Neuronal stem cell (in vitro differentiated cells): ENCODE measurements at places on chromosomes 6 and 20.
A peak's percentile ranks its signal among the peaks of the same experiment; 100 is the strongest.

DNA sequence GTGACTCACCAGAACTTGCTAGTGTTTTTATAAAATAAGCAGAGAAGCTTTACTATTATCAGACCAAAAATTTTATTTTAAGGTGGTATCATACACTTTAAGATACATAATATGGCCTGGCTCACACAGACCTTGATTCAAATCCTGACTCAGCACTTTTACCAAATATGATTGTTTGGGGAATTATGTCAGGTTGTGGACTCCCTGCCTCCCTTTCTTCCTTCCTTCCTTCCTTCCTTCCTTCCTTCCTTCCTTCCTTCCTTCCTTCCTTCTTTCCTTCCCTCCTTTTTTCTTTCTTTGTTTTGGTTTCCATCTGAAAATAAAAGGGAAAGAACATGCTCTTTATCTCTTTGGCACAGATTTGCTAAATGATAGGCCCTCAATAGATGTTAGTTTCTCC lies 186.0 kb upstream of the MMS22L start:
- no peak for DNase-seq

- DNase-seq, result no peak
Measured at GRCh38 chr6:150029276-150029675, 3.9 kb upstream of the RAET1L start.

DNA sequence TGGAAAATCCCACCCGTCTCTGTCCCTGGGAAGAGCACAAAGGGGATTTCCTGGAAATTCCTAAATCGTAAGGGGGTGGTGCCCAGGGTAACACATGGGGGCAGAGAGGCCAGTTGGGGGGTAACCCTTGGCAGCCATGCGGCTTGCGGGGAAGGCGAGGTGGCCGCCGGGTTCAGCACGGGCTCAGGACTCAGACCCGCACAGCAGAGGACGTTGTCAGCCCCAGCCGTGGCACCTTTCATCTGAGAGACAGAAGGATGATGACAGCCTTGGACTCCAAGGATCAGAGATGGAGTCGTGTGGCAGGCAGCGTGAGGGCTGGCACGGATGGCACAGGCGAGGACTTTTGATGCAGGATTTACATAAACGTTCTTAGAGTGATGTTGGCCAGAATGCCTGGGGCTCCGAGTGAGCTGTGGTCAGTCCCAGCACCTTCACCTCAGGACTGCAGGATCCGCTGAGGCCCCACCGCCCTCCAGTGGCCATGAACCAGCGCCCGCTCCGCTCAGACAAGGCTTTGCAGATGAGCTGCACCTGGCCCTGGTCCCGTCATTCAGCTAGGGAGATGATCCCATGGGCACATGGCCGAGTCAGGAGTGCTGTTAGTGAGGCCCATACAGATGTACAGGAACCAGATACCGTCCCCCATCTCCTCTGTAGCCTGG lies 190.3 kb downstream of the TAF4 start:
- DNase-seq, result no peak

GRCh38 chr20:32674362-32674789 lies 635 bp upstream of the C20orf203 start:
- no peak for DNase-seq

GRCh38 chr6:17762651-17763050 lies 55.9 kb upstream of the NUP153 start:
- DNase-seq, result no peak

GRCh38 chr20:53883098-53883911 lies 187.1 kb downstream of the BCAS1 start:
- DNase-seq, result no peak

DNA sequence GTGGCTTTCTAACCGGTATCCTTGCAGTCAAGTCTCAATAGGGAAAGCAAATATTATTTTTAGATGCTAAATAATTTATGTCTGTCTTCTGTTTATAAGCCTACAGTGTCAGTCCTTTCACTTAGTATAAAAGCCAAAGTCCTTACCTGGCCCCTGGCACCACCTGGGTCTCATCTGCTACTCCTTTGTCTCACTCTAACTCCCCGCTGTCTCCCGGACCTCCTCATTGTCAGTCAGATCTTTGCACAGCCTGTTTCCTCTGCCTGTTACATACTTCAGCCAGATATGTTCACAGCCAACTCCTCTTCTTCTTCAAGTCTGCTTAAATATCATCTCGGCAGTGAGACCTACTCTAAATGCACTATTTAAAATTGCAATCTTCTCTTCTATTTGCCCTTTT lies 84.2 kb downstream of the THEMIS start:
- DNase-seq, result no peak

DNA sequence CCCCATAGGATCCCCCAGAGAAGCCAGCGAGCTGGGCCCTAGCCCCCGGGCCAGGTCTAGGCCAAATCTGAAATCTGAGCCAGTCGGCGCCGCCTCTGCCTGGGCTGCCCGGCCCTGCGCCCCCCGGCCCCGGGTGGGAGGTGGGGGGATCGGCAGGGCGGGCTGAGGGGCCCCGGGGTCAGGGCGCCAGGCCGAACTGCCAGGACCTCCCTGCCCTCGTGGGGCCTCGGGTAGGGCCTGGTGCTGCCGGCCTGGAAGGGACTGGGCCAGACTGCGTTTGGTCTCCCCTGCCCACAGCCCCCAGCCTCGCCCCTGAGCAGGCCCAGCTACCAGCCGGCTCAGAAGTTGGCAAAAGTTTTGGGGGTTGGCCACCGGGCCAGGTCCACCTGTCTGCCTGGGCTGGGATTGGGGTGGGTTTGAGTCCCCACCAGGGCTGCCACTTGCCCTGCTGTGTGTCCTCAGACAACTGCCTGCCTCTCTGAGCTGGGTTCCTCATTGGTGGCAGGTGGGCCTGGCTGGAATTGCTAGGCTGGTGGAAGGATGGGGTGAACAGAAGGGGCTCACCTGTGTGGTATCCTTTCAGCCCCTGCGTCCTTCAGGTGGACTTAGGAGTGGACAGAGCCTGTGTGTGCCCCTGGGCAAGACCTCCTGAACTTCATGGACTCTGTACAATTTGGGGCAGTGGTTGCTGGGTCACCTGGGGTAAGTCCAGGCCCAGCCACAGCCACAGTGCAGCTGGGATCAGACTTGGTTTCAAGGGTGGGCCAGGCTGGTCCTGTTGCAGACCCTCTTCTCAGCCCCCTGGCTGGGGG lies 801 bp downstream of the SRC start:
- DNase-seq, result peak; percentile 38

DNA sequence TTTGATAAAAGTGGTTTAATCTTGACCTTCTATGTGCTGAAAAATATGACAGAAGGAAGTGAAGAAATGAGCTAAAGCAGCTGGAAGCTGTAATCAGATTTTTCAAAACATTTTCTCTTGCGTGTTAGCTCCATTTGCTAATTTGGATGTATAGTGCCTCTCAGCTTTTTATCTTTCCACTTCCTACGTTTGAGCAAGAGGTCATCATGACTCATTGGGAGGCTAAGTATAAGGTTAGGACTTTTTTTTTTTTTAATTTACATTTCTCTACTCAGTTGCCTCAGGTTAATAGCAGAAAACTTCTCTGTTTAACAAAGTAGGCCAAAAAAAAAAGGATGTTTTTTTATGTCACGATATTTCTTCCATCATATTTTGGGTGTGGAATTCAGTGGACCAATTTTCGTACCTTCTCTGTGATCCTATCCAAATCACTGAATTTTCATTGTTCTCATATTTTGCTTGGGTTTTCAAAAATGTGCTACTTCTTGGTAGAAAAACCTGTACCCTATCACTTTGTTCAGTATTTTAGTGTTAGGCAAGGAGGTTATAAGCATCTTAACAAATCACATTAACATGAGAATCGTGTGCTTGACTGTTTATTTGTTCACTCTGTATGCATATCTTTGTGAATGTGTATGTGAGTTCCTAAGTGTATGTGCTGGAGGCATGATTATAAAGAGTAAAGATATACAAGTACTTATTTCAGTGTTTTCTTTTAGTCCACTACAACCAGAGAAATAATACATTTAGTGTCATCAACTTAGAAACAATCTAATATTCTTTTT lies 1028.3 kb upstream of the EYS start:
- no peak for DNase-seq

DNA sequence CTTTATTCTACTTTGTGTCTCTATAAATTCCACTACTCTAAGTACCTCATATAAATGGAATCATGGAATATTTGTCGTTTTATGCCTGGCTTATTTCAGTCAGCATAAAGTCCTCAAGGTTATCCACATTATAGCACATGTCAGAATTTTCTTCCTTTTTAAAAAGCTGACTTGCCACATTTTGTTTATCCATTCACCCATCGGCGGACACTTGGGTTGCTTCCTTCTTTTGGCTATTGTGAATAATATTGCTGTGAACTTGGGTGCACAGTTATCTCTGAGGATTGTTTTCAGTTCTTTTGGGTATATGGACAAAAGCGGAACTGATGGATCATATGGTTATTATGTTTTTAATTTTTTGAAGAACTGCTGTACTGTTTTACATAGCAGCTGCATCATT lies 39.1 kb upstream of the ME1 start:
- DNase-seq, result no peak

GRCh38 chr6:125524356-125524755 lies 222.6 kb upstream of the HDDC2 start:
- no peak for DNase-seq

- DNase-seq, result no peak
Measured at GRCh38 chr6:144617191-144617590, 332.1 kb downstream of the UTRN start.

GRCh38 chr6:90406142-90406794 lies 109.6 kb upstream of the BACH2 start:
- no peak for DNase-seq

- no peak for DNase-seq
Measured at GRCh38 chr20:35296101-35296554, 3.9 kb upstream of the FAM83C start.

DNA sequence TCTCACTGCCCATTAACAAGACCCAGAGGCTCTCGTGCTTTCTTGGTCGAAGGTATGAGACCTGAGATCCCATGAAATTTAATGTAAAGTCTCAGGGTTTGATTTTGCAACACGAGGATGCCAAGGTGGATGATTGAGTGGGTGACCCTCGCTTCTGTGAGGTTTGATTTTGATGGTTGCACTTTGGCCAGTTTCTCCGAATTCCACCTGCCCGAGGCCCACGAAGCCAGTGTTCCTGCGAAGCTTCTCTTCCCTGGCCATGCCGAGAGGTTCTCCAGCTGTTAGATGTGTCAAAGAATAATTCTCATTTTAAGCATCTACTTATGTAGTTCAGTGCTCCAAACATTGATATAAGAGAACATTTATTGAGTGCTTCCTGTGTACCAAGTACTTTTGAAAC lies at the start of gene KIF25:
KIF25 (plus strand) TSS at position 30 of the 400 bp plus-strand sequence. CDS start 31,915 bp downstream, outside the sequence.
- DNase-seq, result no peak

DNA sequence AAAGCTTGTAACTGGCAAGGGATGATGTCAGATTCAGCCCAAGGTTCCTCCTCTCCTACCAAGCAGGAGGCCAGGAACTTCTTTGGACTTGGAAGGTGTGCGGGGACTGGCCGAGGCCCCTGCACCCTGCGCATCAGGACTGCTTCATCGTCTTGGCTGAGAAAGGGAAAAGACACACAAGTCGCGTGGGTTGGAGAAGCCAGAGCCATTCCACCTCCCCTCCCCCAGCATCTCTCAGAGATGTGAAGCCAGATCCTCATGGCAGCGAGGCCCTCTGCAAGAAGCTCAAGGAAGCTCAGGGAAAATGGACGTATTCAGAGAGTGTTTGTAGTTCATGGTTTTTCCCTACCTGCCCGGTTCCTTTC lies 14.4 kb downstream of the TNFAIP3 start:
- no peak for DNase-seq

GRCh38 chr6:1372690-1373089 lies 16.7 kb upstream of the FOXF2 start:
- no peak for DNase-seq

- no peak for DNase-seq
Measured at GRCh38 chr6:87921034-87921433, 126.6 kb upstream of the SPACA1 start.

DNA sequence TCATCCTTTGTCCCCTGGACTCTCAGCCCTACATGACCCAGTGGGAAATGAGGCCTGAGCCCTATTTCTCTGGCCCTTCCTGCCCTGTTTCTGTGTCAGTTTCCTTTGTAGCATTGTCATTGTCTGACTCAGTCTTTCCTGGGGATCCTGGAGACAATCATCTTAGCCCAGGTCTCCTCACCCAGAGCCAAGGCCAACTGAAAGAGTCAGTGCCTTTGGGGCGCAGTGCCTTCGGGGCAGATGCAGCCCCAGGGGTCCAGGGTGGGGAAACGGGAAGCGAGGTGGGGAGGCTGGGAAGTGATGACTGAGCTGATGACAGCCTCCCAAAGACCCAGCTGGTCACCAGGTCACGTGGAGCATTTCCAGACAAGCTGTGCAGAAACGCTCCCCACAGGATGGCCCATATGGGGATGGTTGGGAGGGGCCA lies 93.3 kb upstream of the SULF2 start:
- no peak for DNase-seq

- DNase-seq, result no peak
Measured at GRCh38 chr6:111487661-111488060, 4.6 kb upstream of the REV3L start.

GRCh38 chr6:110430741-110431140 lies 15.4 kb upstream of the DDO start:
- no peak for DNase-seq

DNA sequence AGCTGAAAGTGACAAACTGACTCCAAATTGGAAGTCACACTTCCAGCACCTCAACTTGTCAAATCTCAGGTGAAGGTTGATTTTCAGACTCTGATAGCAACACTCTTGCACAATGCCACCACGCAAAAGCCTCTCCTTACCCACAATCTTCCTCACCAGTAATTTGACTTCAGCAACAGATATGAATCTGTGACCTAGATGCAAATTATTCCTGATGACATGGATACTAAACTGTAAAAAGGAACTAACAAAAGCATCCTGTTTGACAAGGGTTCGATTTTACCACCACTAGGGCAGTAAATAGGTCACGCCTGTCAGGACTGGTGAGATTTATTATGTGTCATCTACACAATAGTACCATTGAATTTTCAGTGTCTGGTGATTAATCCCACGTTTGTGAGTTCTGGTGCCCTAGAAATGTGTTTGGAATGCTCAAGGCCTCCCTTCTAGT lies 134.4 kb upstream of the COL21A1 start:
- DNase-seq, result no peak

DNA sequence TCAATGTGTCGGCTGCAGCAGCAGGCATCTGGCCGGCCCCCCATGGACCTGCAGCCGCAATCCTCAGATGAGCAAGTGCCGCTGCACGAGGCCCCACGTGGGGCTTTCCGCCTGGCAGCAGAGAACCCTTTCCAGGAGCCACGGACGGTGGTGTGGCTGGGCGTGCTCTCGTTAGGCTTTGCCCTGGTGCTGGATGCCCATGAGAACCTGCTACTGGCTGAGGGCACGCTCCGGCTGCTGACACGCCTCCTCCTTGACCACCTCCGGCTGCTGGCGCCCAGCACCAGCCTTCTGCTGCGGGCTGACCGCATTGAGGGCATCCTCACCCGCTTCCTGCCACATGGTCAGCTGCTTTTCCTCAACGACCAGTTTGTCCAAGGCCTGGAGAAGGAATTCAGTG lies 3.5 kb downstream of the AP5S1 start:
- DNase-seq, result no peak

- no peak for DNase-seq
Measured at GRCh38 chr6:140319209-140319608, 944.8 kb upstream of the CITED2 start.

DNA sequence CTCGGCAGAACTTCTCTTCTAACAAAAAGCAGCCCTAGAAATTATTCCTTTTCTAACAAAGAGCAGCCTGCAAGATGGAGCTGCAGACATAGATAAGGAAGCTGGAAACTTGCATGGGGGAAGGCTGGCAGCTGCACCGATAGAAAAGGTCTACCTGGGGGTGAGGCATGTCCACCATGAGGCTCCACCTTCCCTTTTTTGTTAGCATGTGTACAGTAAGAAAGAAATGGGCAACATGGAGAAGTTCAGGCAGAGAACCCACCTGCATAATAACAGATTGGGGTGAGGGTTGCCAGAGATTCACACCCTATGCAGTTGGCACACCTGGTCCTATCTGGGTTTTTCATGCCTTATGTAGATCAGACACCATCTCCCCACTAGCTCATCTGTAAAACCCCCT lies 25.4 kb downstream of the ZNF311 start:
- DNase-seq, result no peak
